Fibroblast of skin of left quadriceps (primary cell): ENCODE measurements at places on chromosomes 12 and 14.

DNA sequence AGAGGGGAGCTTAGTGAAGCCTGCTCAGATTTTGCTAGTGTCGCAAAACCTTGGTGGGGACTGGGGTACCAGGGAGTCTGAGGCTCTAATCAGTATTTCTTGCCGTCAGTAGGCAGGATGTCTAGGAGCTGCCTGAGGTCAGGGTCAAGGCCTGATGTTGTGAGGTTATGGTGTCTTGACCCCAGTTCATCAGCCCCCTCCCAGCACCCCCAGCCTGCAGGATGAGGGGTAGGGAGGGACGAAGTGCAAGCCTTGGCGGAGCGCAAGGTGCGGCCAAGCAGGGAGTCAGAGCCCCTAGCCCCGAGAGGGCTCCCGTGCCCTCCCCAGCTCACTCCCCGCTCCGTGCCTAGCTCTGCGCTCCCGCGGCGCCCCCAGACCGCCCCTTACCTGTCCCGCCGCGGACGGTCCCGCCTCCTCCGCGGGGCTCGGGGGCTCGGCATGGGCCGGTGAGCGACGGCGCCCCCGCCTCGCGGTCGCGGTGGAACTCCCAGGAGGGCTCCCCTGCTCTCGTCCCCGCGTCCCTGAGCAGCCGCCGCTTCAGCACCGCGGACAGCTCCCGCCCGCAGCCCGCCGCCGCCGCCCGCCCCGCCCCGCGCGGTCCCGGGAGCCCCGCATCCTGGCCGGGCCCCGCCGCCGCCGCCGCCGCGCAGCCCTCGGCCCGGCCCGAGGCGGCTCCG, 347 bp downstream of the SYNDIG1L start:
- DNase-seq, result no peak

DNA sequence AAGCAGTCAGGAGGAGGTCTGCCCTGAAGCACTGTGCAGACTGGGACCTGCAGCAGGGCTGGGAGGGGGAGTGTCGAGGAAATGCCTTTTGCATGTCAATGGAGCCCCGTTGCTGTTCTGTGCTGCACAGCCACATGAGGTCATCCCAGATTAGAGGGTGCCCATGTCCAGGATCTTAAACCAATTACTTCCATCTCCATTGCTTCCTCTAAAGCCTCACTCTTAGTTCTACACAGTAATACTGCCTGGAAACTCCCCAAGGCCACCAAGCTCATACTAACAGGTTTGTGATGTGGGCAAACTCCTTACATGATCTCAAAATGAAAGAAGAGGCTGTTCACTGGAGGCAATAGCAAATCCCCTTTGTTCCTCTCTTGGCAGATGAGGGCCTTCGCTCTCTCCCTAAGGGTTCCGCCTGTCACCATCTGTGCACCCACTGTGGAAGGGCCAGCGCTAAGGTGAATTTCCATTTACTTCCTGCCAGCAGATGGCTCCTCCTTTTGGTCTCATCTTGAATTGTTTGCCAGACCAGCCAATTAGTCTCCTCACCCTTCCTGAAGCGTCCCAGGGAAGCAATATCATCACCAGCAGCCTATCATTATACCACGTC, 35.4 kb upstream of the LTA4H start:
- no peak for DNase-seq

DNA sequence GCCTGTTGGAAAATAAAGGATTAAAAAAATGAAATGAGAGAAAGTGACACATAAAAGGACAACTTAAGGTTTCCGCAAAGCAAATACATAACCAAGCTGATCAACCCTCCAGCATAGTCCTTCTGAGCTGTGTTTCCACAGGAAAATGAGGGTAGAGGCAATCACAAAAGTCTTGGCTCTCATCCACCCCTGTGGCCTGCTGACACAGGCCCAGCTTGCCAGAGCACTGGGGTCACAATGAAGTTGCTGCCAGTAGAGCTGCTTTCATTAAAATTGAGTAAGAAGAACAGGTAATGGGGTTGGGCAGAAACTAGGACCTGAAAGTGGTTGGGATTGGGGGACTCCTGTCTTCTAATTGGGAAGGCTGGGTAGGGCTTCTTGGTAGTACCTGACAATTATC, 65.9 kb downstream of the RERG start:
- DNase-seq, result no peak

GRCh38 chr12:10721651-10722501, 1.2 kb downstream of the YBX3 start:
- DNase-seq, result peak; percentile 82
